ENCODE measurements at places on chromosomes 7 and 10.

DNA sequence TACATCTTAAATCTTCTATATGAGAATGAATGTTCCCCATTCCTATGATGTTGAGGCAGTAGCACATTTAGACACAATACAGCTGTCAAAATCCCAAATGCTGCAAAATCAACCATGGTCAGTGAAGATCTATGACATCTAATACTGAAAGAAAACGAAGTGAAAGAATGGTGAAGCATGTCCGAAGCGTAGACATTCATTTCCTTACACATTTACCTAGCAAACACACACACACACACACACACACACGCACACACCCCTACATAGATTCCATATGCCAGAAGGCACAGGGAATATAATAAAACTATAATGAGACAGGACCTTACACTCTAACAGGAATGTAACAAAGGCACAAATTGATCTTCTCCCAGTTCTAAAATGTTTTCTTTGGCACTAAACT is 32.5 kb downstream of the CCDC6 start:
- DNase-seq, result no peak

DNA sequence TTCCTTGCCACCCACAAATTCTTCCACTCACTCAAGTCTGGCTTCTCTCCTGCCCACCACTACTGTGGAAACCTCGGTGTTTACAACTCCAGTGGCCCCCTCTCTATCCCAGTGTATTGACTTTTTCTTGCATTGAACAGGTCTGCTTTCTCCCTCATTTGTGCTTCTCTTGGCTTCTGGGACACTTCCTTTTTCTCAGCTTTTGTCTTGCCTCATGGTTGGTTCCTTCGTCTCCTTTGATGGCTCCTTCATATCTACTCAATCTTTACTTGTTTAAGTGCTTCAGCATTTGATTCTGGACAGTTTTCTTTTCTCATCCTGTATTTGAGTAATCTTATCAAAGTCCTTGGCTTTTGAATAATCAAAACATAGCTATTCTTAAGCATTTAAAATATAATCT is 35.9 kb upstream of the FAM3C start:
- DNase-seq, result no peak

DNA sequence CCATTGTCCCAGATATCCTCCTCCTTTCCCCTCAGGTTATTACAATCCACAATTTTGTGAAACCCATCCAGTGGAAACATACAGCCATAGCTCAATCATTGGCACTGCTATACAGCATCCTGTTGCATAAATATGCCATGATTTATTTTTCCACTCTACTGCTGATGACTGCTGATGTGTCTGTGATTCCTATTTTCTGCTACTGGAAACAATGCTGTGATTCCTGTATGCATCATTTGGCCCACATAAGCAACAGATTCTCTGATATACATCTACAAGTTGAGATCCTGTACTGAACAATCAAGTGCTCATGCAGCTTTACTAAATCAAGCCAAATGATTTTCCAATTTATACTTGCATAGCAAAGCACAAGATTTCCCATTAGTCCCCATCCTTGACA is 39.6 kb downstream of the CUL2 start:
- DNase-seq, result no peak

GRCh38 chr10:127012769-127013152 is 107.5 kb downstream of the DOCK1 start:
- DNase-seq, result no peak

DNA sequence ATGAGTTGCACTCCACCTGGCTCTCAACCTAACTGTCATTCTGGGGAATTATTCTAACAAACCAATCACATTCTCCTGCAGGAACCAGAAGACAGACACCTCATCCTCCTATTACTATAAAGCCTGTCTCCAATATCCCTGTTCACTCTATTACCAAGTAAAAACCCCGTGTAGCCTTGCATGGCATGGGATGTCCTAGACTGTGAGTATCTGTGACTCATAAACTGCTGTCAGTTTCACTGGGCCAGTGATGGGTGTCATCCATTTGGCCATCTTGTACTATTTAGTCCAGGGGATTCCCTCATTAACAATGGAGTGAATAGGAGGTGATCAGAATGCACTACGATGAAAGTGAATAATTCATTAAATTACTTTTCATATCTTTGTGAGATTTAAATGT is 608.7 kb downstream of the DNAJB9 start:
- DNase-seq, result no peak

DNA sequence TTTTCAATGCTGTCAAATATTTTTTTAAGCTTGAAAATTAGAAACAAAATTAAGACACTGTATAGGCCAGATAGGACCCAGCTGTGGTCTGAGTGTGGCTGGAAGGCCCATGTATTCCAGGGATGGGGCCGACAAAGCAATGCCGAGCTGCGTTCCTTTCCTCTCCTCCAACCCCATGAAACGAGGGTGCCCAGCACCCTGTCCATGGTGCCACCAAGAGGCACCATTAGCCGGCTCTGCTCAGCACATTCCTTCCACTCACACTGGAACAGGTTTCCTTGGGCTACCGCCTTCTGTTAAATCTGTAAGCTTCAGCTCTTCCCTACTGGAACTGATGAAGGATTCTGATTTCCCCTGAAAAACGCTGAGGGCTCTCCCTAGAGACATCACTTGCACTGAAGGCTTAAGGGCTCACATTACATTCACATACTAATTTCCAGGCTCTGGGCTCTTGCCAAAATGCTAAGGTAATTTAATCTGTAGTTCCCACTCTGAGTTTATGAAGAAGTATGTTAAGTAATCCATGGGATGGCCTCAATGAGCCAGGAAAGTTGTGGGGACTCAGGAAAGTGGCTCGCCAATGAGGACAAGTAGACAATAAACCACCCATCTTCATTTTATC is 73.7 kb upstream of the CAMK2B start:
- no peak for DNase-seq

- no peak for DNase-seq
Observed at GRCh38 chr7:149735779-149736477, 37.5 kb downstream of the ZNF467 start.

GRCh38 chr10:78902815-78903214 is 166.0 kb upstream of the ZMIZ1 start:
- DNase-seq, result no peak

DNA sequence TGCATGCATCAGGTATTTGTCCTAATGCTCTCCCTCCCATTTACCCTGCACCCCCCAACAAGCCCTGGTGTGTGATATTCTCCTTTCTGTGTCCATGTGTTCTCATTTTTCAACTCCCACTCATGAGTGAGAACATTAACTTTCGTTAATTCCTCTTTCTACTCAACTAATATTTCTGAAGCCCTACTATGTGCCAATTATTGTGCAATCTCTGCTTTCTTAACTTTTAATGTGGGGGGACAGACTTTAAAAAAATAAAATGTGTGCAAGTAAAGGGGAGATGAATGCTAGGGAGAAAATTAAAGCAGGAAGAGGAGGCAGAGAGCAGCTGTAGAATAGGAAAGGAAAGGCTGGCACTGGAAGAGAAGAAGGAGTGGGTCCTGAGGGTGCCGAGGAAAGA is 954.0 kb upstream of the C7orf33 start:
- no peak for DNase-seq

- DNase-seq, result no peak
Observed at GRCh38 chr10:132539894-132540293, 2.3 kb downstream of the INPP5A start.

DNA sequence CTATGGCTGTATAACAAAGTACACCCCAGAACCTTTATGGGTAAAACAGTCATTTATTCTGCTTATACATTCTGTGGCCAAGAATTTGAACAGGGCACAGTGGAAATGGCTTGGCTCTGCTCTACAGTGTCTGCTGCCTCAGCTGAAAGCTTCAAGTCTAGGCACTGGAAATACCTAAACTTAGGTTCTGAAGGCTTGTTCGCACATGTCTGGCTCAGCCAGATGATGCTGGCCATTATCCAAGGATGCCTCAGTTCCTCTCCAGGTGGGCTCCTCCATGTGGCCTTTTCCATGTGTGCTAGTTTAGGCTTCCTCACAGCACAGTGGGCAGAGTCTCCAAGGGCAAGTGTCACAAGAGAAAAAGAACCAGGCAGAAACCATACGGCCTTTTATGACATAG is 76.8 kb downstream of the RALA start:
- no peak for DNase-seq

- DNase-seq, result no peak
Observed at GRCh38 chr10:103929381-103929921, 11.5 kb upstream of the STN1 start.

DNA sequence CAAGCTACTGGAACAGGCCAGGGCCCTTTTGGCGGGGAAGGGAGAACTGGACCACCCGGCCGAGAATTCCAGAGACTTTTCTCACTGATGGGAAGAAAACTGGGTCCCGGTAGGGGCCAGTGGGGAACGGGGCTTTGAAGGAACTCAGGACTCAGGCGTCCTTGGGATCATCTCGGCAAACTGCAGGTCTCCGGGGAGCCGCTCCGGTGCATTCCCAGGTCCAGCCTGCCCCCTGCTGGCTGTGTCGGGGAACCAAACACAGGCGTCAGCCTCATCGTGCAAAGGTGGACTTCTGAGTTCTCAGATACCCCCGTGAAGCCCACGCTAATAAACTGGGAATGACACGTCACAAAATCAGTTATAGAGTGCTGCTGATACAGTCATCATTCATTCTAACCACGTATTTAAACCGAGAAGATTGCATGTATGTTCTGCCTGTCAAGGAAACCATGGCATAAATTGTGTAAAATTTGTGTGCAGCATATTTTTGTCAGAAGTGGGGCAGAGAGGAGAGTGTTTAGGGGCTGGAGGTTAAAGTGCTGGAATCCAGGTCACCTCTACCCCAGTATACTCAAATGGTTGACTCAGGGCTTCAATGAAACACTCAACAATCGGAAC is 76.1 kb upstream of the CPXM2 start:
- peak; percentile 77 for DNase-seq

DNA sequence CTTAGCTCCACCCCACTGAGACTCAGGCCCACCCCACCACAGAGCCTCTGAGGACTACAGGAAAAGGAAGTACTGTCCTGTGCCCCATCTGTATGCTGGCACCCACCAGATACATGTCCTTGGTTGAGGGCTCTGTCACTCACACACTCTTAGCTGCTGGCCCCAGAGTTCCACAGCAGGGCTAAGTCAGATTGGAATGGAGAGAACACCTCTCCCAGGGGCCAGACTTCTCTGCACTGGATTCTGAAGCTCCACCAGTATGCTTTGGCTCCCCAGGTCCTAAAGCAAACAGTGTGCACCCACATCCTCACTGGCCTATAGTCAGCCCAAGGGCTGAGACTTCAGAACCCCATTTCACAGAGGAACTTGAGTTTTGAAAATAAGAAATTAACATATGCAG is 103.2 kb upstream of the PPP2R2D start:
- no peak for DNase-seq

GRCh38 chr10:4838743-4839142 is 12.7 kb downstream of the AKR1E2 start:
- DNase-seq, result no peak

- no peak for DNase-seq
Observed at GRCh38 chr10:116171505-116171904, 101.5 kb downstream of the GFRA1 start.

DNA sequence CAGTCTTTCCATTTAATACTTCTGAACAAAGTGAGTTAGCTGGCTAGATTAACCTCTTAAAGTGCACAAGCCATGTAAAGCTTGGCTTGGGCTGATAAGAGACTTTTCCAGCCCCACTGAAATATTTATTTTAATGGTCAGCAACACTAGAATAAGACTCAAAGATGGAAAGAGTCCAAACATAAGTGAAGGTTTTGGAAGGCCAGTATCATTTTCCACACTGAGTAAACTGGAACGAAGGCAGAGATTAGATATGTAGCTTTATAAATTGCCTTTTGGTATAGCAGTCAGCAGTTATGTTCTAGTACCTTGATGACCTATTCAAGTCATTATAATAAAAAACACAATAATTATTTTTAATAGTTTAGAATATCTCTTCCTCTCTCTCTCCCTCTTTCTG is 102.2 kb downstream of the HDAC9 start:
- no peak for DNase-seq

DNA sequence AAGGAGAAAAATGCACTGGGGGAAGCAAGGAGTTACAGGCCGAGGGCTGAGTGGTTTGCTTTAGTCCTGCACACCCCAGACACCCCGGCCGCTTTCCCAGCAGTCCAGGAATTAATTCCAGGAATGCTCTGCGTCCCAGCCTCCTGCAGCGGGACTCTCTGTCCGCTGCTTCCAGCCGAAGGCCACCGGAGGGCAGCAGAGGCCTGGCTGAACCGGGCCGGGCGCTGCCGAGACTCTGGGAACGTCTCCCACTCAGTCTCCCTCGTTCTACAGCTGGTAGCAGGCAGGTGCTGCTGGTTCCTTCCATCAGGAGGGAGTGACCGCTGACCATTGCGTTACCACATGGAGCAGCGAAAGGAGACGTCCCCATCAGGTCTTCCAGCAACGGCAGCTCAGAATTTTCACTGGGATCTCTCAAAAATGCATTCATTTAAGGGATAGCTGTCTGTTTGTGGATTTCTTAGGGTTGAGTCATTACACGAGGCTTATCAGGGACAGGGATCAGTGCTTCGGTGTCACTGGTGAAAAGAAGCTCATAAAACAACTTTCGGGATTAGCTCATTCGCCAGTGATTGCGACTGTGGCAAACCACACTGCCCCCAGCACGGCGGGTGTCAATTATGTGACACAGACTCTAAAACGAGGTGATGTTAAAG is 24.9 kb upstream of the PITRM1 start:
- DNase-seq, result peak; percentile 84

- DNase-seq, result no peak
Observed at GRCh38 chr7:84877943-84878570, 308.8 kb downstream of the SEMA3D start.

- no peak for DNase-seq
Observed at GRCh38 chr7:35802102-35802466, 1.2 kb downstream of the SEPTIN7 start.

GRCh38 chr7:25940086-25940906 is 211.7 kb upstream of the NFE2L3 start:
- DNase-seq, result no peak

- DNase-seq, result no peak
Observed at GRCh38 chr7:2200584-2200980, 32.2 kb downstream of the MAD1L1 start.

Measured in activated naive CD4-positive, alpha-beta T cell treated with anti-CD3 and anti-CD28 coated beads, Interleukin-2, amount 50 U/mL, for 72 hours (primary cell).